Uterus (tissue), 4 donors: ENCODE measurements at places on chromosomes 11 and 22. TPM values are rescaled to one million over a fixed set of nuclear protein-coding genes. Genes with fewer than 3 reads are reported as not detected.

DNA sequence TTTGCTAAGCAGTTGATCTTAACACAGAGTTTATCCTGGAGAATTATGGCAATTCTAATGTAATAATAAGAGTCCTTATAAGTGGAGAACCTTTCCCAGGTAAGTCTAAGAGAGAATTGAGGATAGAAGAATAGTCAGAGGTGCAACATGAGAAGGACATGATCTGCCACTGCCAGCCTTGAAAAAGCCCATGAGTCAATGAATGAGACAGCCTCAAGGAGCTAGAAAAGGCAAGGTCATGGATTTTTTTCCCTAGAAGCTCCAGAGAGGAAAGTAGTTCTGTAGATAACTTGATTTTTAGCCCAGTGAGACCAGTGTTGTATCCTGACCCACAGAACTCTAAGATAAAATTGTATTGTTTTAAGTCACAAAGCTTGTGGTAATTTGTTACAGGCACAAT is 16.9 kb downstream of the MS4A6A start:
- no peak overlapping the region for H3K27ac ChIP-seq
- DNase-seq = no peak
- no peaks in the 10 kb centered on the region for H3K27me3 ChIP-seq
- H3K4me3 ChIP-seq = no peak overlapping the region
- H3K4me1 ChIP-seq = no peaks in the 10 kb centered on the region

GRCh38 chr22:20619045-20619892 is 111.9 kb downstream of the MED15 start:
- DNase-seq = no peak
- no peaks in the 10 kb centered on the region for H3K4me1 ChIP-seq
- H3K36me3 ChIP-seq = no peaks in the 10 kb centered on the region
- H3K27ac ChIP-seq = no peak overlapping the region

DNA sequence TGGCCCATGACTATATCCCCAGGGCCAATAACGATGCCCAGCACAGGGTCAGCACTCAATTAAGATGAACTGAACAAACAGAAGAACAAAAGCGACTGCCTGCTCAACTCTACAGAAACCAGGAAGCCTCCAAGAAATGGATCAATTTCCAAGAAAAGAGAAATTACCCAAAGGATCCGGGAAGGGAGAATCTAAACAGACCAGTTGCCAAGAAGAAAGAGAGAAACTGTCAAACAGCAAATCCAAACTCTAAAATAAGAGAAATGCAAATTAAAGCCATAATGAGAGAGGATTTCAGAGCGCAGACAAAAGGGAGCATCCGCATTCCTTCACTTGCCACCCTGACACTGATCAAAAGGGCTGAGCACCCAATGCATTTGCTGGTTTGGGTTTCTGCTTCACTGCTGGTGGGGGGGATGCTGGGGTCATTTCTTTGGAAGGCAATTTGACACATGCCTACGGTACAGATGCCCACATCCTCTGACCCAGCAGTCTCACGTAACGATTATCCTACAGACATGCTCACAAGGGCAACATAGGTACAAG is 37.7 kb upstream of the RFPL3 start:
- no peak overlapping the region for H3K4me3 ChIP-seq
- no peak for DNase-seq
- H3K27me3 ChIP-seq = no peaks in the 10 kb centered on the region
- no peaks in the 10 kb centered on the region for H3K36me3 ChIP-seq

GRCh38 chr11:82373781-82374542 is 359.7 kb downstream of the FAM181B start:
- no peaks in the 10 kb centered on the region for H3K4me1 ChIP-seq
- no peaks in the 10 kb centered on the region for H3K36me3 ChIP-seq
- H3K27ac ChIP-seq = no peak overlapping the region
- H3K27me3 ChIP-seq = no peaks in the 10 kb centered on the region
- no peak overlapping the region for H3K4me3 ChIP-seq

DNA sequence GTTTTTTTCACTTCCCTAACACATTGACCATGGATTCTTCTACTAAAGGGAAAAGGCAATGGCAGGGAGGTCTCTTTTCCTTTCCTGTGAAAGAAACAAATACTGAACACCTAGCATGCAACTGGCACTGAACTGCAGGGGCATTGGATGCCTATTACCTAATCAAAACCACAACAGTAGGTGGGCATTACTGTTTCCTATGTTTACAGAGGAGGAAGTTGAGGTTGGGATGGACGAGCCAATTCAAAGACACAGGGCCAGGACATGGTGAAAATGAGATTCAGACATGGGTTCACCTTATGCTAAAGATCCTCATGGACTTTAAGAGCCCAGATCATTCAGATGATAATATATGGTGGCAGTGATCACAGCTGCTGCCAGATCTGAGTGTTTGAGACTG is 407.0 kb downstream of the MIAT start:
- DNase-seq = no peak
- no peak overlapping the region for H3K27ac ChIP-seq
- H3K4me3 ChIP-seq = no peak overlapping the region
- no peaks in the 10 kb centered on the region for H3K4me1 ChIP-seq

DNA sequence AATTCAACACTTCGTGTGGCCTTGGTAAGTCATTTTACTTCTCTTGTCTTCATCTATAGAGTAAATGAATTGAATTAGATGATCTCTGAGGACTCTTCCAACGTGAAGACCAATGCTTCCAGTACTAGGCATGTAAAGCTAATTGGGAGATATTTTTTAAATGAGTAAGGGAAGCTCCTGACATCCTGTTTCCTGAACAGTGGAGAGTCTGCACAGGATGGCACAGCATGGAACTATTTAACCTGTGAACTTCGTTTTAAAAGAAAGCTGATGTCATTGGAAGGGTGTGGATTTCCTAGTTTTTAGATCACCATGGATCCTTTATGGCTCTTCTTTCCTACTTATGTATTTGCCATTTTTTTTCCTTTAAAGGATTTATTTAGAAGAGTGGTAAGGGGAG is 48.4 kb upstream of the HSD17B12 start:
- H3K27ac ChIP-seq = no peak overlapping the region
- H3K4me1 ChIP-seq = no peaks in the 10 kb centered on the region
- no peak overlapping the region for H3K4me3 ChIP-seq
- H3K27me3 ChIP-seq = peaks cover 8% of the 10 kb centered on the region
- no peaks in the 10 kb centered on the region for H3K36me3 ChIP-seq

DNA sequence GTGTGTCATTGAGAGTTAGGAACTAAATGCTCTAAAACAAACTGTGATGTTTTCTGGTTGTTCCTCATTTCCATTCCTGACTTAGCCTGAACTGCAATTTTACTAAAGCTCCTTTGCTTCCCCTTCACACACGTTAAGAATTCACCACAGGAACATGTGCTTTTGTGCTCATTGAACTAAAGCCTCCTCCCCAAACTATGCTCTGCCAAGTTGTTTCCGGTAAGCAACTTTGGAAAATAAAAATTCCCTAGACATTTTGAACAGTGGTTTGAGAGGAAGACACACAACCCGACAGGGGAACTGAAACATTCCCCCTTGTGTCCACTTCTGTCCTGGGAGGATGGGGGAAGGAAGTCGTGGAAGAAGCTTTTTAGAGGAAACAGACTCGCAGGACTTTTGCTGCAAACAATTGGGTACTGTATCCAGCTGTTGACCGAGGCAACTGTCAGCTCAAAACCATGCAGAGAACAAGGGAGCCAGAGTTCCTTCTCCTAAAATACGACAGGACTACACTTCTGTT is 66.9 kb downstream of the GAB2 start:
- no peaks in the 10 kb centered on the region for H3K27me3 ChIP-seq
- peak overlapping the region; percentile 80 for H3K27ac ChIP-seq
- H3K4me3 ChIP-seq = peak overlapping the region; percentile 25
- no peaks in the 10 kb centered on the region for H3K36me3 ChIP-seq

GRCh38 chr22:41290262-41291221 is 4.6 kb upstream of the RANGAP1 start:
- no peaks in the 10 kb centered on the region for H3K4me1 ChIP-seq
- no peaks in the 10 kb centered on the region for H3K36me3 ChIP-seq
- peak overlapping the region; percentile 41 for H3K27ac ChIP-seq

GRCh38 chr11:17894929-17895658 is 117.8 kb downstream of the SERGEF start:
- no peak for DNase-seq
- H3K27me3 ChIP-seq = no peaks in the 10 kb centered on the region
- no peak overlapping the region for H3K27ac ChIP-seq

- H3K27me3 ChIP-seq = no peaks in the 10 kb centered on the region
- no peaks in the 10 kb centered on the region for H3K36me3 ChIP-seq
- no peak overlapping the region for H3K4me3 ChIP-seq
- DNase-seq = no peak
These were observed 358.9 kb downstream of the CADM1 start for GRCh38 chr11:115145324-115145723.

DNA sequence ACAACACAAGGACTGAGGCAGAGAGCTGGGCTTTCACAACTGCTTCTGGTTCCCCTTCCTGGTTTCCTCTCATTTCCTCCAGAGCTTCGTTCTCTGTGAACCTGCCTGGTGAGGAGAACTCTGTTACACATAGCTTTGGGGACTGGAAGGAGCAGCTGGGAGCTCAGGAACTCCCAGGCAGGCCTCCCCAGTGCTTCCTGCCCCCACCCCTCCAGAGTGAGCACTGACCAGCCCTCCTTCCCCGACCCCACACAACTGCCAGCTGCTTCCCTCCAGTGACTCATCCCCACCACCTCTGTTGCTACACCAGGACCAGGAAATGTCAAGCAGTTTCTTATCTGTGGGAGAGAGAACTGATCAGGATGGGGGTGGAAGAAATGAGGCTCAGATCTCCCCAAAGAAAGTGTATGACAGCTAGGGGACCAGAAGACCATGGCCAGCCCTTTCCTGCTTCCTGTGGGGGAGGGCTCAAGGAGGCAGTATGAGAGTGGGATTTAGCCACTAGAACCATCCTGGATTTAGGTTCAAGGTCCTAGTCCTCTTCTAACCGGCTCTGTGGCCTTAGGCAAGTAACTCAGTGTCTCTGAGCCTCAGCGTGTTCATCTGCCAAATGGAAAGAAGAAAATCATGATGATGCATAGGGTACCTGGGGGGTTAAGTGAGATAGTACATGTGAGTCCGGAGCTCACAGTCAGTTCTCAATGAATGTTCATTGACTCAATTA is 4.5 kb upstream of the TP53I11 start:
- no peak overlapping the region for H3K4me3 ChIP-seq
- no peak overlapping the region for H3K27ac ChIP-seq
- no peaks in the 10 kb centered on the region for H3K36me3 ChIP-seq
- no peaks in the 10 kb centered on the region for H3K27me3 ChIP-seq
- no peaks in the 10 kb centered on the region for H3K4me1 ChIP-seq

- no peaks in the 10 kb centered on the region for H3K36me3 ChIP-seq
- no peak overlapping the region for H3K4me3 ChIP-seq
- DNase-seq = no peak
- peaks cover 9% of the 10 kb centered on the region for H3K4me1 ChIP-seq
These were observed 44.5 kb downstream of the ME3 start for GRCh38 chr11:86627776-86628455.

DNA sequence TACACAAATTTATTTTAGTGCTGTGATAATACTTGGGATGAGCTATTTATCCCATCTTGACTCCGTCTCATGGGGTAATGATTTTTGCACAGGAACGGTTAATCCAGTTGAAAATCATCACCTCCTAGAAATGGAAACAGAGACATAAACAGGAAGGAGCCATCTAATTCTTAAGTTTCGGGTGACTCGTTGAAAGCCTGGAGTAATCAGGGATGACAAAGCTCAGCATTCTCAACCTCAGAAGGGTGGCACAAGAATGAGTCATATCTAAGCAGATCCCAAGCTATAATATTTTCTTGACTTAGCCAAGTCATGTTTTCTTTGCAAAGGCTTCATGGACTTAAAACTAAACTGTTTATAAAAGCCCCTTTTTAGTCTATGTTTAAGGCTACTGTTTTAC is 280.8 kb upstream of the CCDC90B start:
- H3K27ac ChIP-seq = no peak overlapping the region
- H3K4me1 ChIP-seq = no peaks in the 10 kb centered on the region
- no peak for DNase-seq
- H3K27me3 ChIP-seq = no peaks in the 10 kb centered on the region
- H3K36me3 ChIP-seq = no peaks in the 10 kb centered on the region

GRCh38 chr11:34226210-34226609 is 120.8 kb downstream of the NAT10 start:
- H3K36me3 ChIP-seq = peaks cover 2% of the 10 kb centered on the region
- no peak overlapping the region for H3K27ac ChIP-seq
- DNase-seq = no peak
- no peaks in the 10 kb centered on the region for H3K4me1 ChIP-seq
- H3K4me3 ChIP-seq = no peak overlapping the region
- H3K27me3 ChIP-seq = no peaks in the 10 kb centered on the region

- no peaks in the 10 kb centered on the region for H3K36me3 ChIP-seq
- H3K4me3 ChIP-seq = no peak overlapping the region
- no peak for DNase-seq
- no peaks in the 10 kb centered on the region for H3K4me1 ChIP-seq
- H3K27me3 ChIP-seq = no peaks in the 10 kb centered on the region
These were observed 4.0 kb downstream of the KCNJ1 start for GRCh38 chr11:128862908-128863660.

DNA sequence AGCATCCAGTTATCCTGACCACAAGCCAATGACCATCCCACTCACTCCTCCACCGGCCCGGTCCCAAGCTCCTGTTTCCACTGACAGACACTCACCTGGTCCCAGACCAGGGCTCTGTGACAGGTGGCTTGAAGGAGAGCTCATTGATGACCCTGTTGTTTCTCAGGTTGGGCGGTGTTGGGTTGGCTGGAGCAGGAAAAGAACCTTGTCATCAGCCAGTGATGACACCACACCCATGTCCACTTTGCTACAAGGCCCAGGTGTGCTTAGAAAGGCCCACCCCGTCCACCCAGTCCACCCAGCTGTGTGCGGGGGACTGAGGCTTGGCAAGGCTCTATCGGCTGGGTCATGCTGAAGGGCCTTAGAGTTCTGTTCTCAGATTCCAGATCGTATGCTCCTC is 42.9 kb downstream of the GAB4 start:
- no peak for DNase-seq
- H3K36me3 ChIP-seq = no peaks in the 10 kb centered on the region
- no peak overlapping the region for H3K4me3 ChIP-seq
- H3K4me1 ChIP-seq = no peaks in the 10 kb centered on the region

DNA sequence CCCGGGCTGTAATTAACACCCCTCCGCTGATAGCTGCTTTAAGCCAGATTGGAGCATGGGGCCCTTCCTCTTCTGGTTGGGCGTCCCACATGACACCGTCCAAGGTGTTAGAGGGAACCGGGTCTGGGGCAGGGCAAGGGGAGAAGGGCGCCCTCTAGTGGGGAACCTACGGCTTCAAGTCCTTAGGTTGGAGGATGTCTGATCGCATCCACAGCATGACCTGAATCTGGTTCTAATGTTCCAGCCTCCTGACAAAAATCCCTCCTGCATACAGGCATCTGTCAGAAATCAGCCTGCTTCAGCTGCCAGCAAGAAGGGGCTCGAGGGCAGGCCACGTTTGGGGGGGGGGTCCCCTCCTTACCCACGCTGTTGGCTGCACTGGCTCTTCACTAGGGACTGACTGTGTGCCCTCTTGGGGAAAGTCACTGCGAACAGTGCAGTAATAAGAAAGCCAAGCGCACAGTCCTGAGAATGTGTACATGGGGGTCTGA is 94.2 kb upstream of the TBCEL start:
- no peak overlapping the region for H3K4me3 ChIP-seq
- DNase-seq = no peak
- H3K27ac ChIP-seq = no peak overlapping the region
- no peaks in the 10 kb centered on the region for H3K36me3 ChIP-seq

TUB gene
- 53.9 TPM for total RNA-seq

NUDT8 gene
- total RNA-seq = not detected

CCDC89 gene
- total RNA-seq = 0.77 TPM

SLC37A2 gene
- 1.4 TPM for total RNA-seq

IGLL5 gene
- 7.4 TPM for total RNA-seq

NAALAD2 gene
- 3.5 TPM for total RNA-seq
